ENCODE measurements at places on chromosomes 6 and 20.

GRCh38 chr6:158039571-158040050 is 57.9 kb downstream of the SYNJ2 start:
- DNase-seq = no peak

GRCh38 chr6:39156801-39157200 is 41.8 kb upstream of the SAYSD1 start:
- no peak for DNase-seq

DNA sequence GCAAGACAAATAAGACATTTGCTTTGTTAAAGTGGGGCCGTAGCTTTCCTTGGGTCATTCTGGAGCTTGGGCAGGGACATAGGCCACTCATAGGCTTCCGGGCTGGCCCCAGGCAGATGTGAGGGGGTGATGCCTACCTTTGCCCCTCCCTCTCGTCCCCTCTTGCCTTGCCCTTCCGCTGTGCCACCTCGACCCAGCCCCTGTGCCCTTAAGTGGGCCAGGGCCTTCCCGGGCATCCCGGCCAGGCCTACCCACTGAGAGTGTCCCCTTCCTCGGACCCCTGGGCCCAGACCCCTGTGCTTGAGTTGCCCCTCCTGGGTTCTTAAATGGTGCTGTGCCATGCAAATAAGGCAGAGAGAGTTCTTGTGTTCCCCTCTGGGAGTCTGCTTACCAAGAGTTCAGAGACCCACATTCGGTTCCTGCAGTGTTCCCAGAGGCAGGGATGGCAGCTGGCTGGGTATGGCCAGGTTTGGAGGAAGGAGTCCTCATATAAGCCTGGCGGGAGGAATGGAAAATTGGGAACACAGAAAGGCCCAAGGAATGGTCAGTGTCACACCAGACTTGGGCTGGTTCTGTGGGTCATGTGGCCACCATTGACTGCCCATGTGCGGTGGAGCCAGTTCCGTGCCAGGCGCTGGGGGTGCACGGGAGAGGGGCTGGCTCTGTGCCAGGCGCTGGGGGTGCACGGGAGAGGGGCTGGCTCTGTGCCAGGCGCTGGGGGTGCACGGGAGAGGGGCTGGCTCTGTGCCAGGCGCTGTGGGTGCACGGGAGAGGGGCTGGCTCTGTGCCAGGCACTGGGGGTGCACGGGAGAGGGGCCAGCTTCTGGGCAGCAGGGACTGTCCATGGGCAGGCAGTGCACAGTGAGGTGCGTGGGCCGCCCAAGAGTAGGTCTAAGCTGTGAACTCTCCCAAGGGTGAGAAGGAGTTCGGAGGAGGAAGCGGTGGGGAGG is 173.5 kb upstream of the SNX9 start:
- no peak for DNase-seq

DNA sequence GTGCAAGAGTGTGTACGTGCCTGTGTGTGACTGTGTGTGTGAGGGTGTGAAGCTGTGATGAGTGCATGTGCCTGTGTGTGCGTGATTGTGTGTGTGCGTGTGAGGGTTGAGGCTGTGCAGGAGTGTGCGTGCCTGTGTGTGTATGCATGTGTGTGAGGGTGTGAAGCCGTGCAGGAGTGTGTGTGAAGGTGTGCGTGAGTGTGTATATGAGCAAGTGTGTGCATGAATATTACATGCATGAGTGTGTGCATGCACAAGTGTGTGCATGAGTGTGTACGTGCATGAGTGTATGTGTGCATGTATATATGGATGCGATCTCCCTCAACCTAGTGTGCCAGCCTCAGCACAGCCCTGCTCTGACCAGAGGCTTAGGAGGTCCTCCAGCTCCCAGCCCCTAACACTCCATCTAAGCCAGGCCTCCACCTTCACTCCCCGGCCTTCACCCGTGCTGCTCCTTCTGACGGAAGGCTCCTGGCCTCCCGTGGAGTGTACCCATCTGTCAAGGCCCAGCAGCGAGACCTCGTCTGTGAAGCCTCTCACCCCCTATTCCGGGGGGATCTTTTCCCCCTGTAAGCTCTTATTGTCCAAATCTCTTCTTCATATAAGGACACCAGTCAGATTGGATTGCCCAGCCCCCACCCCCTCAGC is 19.9 kb upstream of the PHACTR3 start:
- DNase-seq = no peak

- no peak for DNase-seq
Observed at GRCh38 chr20:19658137-19658536, 99.9 kb upstream of the RIN2 start.

- no peak for DNase-seq
Observed at GRCh38 chr6:15358579-15359327, 112.9 kb downstream of the JARID2 start.

GRCh38 chr6:34672657-34673043 is 23.9 kb downstream of the ILRUN start:
- DNase-seq = no peak

Data from HCT116 (cell line).